Spleen (tissue), 13 donors: ENCODE measurements at places on chromosomes 2 and 18. TPM values are rescaled to one million over a fixed set of nuclear protein-coding genes. Genes with fewer than 3 reads are reported as not detected.

The CSRNP3 gene
- 3.4 TPM for total RNA-seq

The C2orf78 gene
- total RNA-seq: not detected

DNA sequence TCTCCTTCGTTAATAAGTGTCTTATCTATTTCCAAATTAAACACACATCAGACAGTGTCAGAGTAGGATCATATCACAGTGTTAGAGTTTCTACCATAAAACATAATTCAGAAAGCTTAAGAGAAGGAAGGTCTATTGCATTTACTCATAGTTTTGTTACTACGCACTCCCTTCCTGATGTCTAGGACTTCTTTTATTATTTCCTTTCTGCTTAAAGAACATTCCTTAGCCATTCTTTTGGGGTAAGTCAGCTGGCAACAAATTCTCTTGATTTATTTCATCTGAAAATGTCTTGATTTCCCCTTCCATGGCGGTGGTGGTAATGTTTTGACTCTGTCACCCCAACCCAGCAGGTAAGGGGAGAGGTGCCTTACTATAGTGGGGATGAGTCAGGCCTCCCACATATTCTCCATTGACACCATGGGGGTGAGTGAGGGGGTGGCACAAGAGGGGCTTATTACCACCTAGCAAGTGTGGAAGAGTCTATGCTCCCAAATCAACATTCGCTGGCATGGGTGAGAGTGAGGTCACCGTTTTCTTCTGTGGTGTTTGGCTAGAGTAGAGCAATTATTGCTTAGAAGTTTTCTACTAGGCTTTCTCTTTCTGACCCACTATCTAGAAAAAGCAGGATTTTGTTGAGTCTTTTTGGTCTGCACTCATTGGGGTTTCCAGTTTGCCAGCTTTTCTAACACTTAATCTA, 29.9 kb downstream of the ABCB11 start:
- H3K4me3 ChIP-seq: no peak overlapping the region
- no peak for DNase-seq
- no peaks in the 10 kb centered on the region for H3K36me3 ChIP-seq
- H3K4me1 ChIP-seq: no peaks in the 10 kb centered on the region
- H3K27me3 ChIP-seq: no peaks in the 10 kb centered on the region

DNA sequence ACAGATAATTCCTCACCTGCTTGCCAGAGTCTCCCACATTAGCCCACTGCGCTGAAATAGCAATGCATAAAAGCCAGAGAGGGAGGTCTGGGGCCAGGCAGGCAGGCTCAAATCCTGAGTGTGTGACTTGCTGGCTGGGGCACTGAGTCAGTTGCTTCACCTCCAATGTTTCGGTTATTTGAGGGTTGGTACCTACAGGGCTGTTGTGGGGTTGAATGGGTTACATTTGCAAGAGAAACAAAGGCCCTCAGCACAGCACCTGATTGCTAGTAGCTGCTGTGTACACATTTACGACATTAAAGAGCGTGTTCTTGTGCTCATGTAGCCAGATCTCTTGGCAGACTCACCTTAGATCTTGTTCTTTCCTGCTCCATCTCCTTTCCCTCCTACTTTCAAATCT, 34.1 kb upstream of the FAM110C start:
- DNase-seq: no peak
- no peaks in the 10 kb centered on the region for H3K4me1 ChIP-seq
- H3K27ac ChIP-seq: no peak overlapping the region
- H3K27me3 ChIP-seq: no peaks in the 10 kb centered on the region
- H3K4me3 ChIP-seq: no peak overlapping the region

- H3K4me3 ChIP-seq: no peak overlapping the region
- no peak for DNase-seq
- no peaks in the 10 kb centered on the region for H3K27me3 ChIP-seq
- H3K27ac ChIP-seq: no peak overlapping the region
Observed at GRCh38 chr2:114068438-114068837, 178.5 kb downstream of the ACTR3 start.

DNA sequence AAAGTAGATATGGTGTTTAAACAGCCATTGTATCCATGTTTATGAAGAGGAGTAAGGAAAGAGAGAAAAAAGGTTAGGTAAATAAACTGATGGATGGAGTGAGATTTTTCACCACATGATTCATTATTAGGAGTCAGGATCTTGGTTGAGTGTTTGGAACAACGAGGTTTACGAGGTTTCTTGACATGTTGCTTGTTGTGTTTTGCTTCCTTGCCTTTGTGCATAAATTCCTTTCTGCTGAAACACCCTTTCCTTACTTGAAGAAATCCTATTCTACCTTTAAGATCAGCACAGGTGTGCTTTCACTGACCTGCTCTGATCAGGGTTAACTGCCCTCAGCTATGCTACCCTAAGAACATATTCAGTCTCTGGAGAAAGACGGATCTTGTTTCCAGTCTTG, 66.6 kb downstream of the EFEMP1 start:
- no peaks in the 10 kb centered on the region for H3K27me3 ChIP-seq
- no peak overlapping the region for H3K4me3 ChIP-seq
- H3K36me3 ChIP-seq: no peaks in the 10 kb centered on the region
- DNase-seq: no peak
- no peaks in the 10 kb centered on the region for H3K4me1 ChIP-seq

DNA sequence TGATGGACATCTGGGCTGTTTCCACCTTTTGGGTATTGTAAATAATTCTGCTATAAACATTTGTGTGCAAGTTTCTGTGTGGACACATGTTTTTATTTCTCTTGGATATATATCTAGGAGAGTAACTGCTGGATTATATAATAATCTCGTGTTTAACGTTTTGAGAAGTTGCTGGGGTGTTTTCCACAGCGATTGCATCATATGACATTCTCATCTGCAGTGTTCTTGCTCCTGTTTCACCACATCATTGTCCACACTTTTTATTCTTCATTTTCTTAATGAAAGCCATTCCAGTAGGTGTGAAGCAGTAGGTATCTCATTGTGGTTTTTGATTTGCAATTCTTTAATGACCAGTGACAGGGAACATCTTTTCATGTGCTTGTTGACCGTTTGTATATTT, 56.9 kb upstream of the ALKAL2 start:
- no peak overlapping the region for H3K27ac ChIP-seq
- H3K27me3 ChIP-seq: no peaks in the 10 kb centered on the region
- no peak for DNase-seq
- peaks cover 3% of the 10 kb centered on the region for H3K4me1 ChIP-seq
- no peak overlapping the region for H3K4me3 ChIP-seq

DNA sequence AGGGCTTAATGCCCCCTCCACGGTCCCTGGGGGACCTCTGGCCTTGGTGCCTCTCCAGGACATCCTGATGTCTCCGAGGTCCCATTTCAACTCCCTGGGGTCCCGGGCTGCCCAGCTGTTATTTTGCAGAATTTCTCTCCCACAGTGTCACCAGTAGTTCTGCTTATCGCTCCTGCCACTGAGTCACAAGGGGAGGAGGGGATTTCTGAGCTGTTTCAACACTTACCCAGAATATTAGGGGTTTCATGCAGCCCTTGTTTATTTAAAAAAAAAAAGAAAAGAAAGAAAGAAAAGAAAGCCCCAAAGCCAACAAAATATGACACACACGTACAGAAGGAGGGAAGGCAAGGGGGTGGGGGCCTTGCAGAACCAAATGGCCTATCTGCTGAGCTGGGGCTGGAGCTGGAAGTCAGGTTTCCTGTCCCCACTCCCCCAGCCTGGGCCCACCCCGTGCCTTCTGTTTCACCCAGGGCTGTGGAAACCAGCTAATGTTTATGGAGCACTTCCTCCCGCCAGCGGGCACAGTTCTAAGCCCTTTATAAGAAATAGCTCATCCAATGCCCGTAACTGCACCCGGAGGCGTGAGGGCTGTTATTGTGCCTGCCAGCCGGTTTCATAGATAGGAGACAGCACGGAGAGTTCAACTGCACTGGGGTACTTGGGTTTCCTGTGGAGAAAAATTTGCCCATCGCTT, 8.4 kb upstream of the ARID5A start:
- peak; percentile 83 for DNase-seq
- no peaks in the 10 kb centered on the region for H3K36me3 ChIP-seq
- H3K27ac ChIP-seq: peak overlapping the region; percentile 66
- H3K4me3 ChIP-seq: peak overlapping the region; percentile 50

DNA sequence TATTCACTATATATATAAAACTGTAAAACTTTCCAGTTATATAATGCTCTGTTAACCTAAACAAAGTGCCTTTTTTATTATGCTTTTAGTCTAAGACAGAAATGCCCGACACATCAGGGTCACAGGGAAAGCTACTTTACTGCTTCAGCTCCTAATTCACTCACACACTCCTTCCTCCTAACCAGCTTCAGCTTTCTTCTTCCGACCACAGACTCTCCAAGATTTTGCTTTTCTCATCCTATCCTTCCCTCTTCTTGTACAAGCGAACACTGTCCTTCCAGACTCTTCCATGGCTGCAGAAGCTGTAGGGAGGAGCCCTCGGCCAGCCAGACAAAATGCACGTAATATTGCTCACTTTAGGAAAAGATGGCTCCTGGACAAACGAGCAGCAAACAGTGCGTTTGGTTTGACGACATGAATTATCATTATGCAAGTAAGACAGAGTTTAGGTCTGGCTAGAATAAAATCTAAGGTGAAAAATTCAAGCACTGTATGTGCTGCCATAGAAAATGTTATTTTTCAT, 47.5 kb upstream of the HNRNPA3 start:
- peak overlapping the region; percentile 56 for H3K4me3 ChIP-seq
- no peak for DNase-seq
- no peaks in the 10 kb centered on the region for H3K36me3 ChIP-seq
- no peaks in the 10 kb centered on the region for H3K27me3 ChIP-seq
- peak overlapping the region; percentile 87 for H3K27ac ChIP-seq
